ENCODE measurements at places on chromosomes 4 and X.

- DNase-seq, result no peak
These were observed 22.9 kb downstream of the FAM184B start for GRCh38 chr4:17758485-17758884.

GRCh38 chrX:46254641-46255040, 290.6 kb downstream of the ZNF674 start:
- no peak for DNase-seq

- no peak for DNase-seq
These were observed 516.9 kb downstream of the PDHA2 start for GRCh38 chr4:96356591-96357370.

GRCh38 chrX:3094261-3094660, 53.0 kb downstream of the ARSF start:
- no peak for DNase-seq

GRCh38 chrX:14017399-14017798, 12.3 kb downstream of the GEMIN8 start:
- DNase-seq, result no peak

DNA sequence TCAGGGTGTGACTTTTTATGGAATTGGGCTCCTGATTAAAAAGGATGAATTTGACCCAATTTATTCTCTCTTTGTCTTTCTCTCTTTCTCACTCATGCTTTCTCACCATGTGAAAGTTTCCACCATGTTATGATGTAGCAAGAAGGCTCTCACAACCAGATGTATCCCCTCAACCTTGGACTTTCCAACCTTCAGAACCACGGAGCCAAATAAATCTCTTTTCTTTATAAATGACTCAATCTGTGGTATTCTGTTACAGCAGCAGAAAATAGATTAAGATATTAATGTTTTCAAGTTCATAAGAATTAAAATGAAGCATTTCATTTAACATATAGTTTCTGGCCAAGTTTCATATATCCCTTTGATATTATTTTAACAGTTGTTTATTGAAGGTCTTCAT, 698.5 kb downstream of the TRAM1L1 start:
- DNase-seq, result no peak

- no peak for DNase-seq
These were observed 13.0 kb downstream of the CACNA1F start for GRCh38 chrX:49220100-49220499.

DNA sequence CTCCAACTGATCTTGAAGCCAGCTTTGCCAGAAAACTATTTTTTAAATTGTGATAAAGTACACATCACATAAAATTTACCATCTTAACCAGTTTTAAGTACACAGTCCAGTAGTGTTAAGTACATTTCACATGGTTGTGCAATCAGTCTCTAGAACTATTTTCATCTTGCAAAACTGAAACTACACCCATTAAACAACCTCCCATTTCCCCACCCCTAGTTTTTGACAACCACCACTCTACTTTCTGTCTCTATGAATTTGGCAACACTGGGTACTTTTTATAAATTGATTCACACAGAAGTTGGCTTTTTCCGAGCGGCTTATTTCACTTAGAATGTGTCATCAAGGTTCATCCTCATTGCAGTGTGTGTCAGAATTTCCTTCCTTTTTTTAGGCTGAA, 31.0 kb downstream of the TRPC5 start:
- DNase-seq, result no peak

- DNase-seq, result no peak
These were observed 64.5 kb upstream of the BMP2K start for GRCh38 chr4:78711676-78712075.

DNA sequence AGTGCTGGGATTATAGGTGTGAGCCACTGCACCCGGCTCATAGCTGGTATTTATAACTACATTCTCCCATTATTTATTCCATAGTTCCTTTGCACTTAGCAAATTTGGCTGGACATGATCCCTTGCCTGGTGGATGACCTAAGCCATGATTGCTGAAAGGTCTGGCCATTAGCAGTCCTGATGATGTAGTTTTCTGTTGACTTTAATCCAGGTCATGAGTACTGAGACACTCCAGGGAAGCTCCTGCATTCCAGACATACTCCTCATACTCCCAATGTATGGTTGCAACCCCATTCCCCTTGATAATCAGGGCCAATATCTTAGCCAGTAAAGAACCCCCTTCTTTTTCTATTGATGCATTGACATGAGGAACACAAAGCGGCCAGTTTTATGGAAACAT, 24.4 kb upstream of the MGST2 start:
- no peak for DNase-seq

- DNase-seq, result no peak
These were observed 121.6 kb upstream of the EPHA5 start for GRCh38 chr4:65791812-65792308.

DNA sequence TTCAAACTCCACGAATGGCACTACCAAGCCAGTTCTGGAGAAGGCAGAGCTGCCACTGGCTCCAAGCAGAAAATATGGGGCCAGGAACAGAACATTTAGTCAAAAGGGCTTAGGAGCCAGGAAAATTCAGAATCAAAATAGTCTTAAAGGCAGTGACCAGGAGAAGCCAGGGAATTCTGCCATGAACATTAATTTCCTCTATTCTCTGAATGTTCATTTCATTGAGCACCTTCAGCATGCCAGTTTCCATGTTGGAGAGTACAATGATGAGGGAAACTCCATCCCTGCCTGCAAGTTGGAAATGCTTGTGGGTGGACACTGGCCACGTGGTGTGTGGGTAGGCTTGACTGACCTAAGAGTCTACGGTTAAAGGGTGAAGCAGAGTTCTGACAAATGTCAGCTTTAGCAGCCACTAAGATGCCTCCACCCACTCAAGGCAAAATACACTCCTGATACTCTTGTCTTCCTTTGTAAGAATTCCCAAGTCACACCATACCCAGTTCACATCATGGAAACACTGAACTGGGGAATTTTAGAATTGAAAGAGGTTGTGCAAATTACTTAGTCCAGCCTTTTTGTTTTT, 190.1 kb upstream of the C1QTNF7 start:
- DNase-seq, result no peak

DNA sequence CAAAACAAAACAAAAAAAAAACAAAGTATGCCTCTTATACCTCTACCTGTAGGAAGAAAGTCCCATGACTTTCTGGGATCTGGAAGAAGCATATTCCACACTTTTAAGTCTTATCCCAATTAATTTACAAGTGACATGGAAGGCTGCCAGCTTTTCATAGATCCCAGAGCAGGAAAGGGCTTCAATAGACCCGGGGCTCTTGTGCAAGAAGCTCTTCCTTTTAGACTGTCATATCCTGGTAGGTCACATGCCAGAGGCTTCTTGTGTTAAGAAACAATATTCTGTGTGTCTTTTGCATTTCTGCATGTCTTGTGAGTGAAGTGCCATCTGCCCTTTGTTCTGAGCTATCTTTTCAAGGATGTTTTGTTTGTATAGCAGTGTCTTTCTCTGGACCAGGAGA, 84.4 kb upstream of the PHOX2B start:
- no peak for DNase-seq

GRCh38 chrX:19566359-19567222, 51.3 kb upstream of the MAP3K15 start:
- DNase-seq, result no peak

- DNase-seq, result no peak
These were observed 697 bp downstream of the CEP135 start for GRCh38 chr4:55949482-55949802.

Measured in urinary bladder (tissue), 4 donors.